Left cardiac atrium (tissue), 4 donors: ENCODE measurements at places on chromosomes 5 and 9.
A peak's percentile ranks its signal among the peaks of the same experiment; 100 is the strongest.

DNA sequence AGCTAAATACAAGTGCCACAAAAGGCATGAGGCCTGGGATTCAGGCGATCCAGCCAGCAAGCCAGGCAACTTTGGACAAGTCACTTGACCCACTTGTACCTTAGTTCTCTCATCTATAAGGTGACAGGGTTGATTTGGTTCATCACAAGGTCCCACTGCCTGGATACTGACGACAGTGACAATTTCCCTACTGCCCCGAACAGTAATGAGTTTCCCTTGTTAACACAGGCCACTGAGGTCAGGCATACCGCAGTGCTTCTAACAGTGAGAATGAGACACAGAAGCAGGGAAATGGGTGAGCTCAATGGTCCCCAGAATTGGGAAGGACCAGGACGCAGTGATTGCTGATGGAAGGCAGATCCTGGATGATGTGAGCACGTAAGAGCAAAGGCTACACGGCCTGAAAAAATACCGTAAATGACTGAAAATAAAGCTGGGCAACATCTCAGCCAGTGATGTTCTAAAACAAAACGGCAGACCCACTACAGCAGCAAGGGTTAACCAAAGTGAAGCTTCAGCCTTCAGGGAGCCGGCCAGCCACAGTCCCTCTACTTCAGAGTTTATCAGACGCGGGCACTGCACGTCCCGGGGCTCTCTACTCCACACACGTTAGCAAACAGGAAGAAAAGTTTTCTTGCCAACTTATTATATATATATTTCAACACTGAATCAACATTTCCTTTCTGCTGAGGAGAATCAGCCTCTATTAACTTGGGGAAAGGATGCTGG is 846 bp downstream of the MGAT1 start:
- DNase-seq, result no peak

DNA sequence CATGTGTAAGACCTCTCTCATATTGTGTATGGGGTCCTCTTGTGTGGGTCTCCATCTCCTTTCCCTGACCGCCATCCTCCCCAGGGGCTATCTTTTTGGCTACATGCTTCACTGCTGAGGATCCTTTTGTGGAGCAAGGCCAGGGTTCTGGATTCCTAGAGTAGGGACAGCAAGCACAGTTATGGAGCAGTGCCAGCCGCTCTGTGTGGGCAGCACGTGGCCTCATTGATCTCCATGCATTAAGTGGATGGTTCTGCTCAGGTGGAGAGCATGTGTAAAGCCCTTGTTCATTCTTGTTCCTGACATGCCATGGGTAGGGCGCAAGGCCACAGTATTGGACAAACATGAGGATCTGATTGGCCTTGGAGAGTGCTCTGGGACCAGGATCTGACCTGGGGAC is 8.9 kb downstream of the PHF2 start:
- DNase-seq, result peak; percentile 7

- no peak for DNase-seq
Measured at GRCh38 chr5:142385194-142385593, 60.4 kb upstream of the SPRY4 start.

DNA sequence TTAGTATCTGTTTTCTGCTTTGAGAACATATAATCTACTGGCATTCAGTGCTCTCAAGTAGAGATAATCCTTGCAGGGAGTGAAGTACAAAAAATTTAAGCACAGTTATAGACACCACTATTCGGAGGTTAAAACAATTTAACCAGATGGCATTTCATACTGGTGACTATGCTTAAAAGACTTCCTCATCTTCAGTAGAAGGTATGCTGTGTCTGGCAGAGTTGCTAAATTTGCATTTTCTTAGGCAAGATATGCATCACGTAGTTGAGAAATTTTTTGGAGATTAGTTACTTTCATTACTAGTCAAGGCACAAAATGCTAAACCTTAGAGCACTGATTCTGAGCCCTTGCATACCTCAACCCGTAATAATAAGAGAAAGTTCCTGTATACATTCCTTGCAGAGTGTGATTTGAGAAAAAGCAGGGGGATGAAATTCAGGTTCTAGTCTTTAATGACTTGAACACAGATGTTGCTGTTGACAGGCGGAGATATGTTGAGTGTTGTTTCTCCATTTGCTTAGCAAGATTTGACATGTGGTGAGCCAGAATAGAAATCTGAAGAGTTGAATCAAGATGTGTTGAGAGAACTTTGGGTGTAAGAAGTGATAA is 70.8 kb upstream of the STARD4 start:
- no peak for DNase-seq

- DNase-seq, result peak; percentile 68
Measured at GRCh38 chr9:110255463-110256379, 586 bp downstream of the TXN start.

DNA sequence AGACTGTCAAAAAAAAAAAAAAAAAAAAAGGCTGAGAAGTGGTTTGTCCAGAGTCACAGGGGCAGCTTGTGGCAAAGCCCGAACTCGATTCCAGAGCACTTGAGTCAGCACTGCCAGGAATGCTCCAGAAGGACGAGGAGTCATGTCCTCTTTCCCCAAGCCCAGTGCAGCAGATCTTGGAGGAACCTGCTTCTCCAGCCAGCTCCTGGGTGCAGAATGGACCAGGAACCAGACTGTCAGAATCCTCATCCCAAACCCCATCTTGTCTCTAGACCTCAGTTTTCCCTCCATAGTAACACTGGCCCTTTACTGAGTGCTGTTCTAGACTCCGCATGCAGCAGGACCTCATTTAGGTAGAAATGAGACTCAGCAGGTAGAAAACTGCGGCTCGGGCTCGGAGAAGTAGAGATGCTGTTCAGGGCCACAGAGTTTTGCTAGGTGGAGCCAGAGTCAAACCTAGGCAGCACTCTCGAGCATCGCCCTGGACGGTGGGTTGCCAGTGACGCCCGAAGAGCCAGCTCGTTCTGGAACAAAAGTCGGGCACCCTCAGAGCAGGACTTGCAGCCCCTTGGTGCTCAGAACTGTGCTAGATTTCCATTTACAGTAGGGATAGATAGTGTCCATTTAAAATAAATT is 15.4 kb downstream of the CD74 start:
- no peak for DNase-seq

GRCh38 chr9:19728101-19728500 is 60.7 kb downstream of the SLC24A2 start:
- no peak for DNase-seq

DNA sequence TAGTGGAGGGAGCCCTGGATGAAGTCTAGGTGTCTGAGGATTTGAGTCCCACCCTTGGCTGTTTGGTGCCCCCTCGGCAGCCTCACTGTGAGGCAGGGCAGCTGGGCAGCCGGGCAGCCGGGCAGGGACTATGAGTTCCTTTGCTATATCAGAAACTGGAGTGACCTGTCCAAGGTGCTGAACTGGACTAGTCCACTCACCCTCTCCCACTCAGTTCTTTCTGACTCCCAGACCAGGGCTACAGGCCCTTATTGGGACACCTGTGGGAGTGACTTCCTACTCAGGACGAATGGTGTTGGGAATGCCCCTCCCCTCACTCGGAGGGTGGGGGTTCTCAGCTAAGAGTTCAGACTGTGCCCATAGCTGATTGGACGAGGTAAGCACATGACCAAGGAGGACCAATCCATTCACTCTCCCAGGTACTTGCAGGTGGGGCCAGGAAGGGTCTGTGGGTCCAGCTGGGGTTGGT is 34.1 kb upstream of the RAPGEF1 start:
- DNase-seq, result peak; percentile 55

- DNase-seq, result no peak
Measured at GRCh38 chr5:5695266-5695665, 272.8 kb downstream of the ICE1 start.

DNA sequence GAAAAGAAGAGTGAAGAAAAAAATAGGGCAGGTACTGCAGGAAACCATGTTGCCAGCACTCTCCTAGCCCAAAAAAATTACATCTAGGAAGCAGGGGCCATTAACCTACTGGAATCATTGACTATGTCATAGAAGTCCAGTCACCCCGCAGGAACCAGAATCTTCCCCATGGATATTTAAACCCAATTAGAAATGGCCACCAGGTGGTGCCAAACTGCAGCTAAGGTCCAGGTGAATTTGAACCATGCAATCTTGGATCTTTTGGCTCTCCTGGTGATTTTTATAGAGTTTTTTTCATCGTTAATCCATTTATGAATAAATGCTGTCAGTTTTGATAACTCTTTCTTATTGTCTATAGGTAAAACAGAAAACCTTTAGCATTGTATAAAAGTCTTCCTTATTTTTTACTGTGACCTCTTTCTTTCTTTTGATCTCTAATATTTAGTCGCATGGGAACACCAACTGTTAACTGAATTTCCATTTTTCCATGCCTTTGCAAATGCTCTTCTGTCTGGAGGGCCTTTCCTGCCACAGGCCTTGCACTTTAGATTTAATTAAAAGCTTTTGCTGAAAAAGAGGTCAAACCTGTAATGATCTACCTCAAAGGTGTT is 147.5 kb upstream of the FGF10 start:
- DNase-seq, result peak; percentile 28

GRCh38 chr5:133780619-133781280 is 168.4 kb upstream of the FSTL4 start:
- DNase-seq, result no peak

DNA sequence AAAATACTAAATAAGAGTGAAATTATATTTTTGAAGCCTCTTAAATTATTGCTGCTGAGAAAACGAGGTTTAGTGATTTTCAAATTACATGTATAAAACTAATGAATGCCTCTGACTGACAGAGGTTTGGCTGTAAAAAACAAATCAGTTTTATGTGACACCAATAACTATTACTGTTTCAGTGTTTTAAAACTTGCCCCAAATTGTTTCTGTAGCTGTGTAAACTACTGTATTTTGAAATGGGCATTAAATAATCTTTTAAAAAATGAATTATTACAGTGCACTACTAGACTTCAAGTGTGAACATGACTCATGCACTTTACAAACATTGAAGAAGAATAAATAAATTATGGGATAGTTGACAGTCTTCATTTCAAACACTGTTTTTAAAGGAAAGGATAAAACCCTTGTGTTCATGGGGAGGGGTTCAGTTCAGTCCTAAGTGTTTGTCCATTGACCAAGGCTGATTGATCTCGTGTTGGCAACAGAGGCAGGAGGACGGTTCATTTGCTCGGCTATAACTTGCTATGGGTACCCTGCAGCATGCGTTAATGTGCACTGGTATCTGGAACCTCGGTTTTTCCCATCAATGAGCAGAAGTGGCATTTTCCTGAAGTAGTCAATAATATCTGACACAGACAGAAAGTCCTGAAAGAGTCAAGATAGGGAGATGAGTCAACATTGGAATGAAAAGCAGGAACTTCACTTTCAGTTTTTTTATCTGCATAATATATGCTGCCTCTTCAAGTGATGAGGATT is 15.6 kb downstream of the C5orf58 start:
- no peak for DNase-seq

- no peak for DNase-seq
Measured at GRCh38 chr5:107616213-107616612, 54.5 kb downstream of the EFNA5 start.

DNA sequence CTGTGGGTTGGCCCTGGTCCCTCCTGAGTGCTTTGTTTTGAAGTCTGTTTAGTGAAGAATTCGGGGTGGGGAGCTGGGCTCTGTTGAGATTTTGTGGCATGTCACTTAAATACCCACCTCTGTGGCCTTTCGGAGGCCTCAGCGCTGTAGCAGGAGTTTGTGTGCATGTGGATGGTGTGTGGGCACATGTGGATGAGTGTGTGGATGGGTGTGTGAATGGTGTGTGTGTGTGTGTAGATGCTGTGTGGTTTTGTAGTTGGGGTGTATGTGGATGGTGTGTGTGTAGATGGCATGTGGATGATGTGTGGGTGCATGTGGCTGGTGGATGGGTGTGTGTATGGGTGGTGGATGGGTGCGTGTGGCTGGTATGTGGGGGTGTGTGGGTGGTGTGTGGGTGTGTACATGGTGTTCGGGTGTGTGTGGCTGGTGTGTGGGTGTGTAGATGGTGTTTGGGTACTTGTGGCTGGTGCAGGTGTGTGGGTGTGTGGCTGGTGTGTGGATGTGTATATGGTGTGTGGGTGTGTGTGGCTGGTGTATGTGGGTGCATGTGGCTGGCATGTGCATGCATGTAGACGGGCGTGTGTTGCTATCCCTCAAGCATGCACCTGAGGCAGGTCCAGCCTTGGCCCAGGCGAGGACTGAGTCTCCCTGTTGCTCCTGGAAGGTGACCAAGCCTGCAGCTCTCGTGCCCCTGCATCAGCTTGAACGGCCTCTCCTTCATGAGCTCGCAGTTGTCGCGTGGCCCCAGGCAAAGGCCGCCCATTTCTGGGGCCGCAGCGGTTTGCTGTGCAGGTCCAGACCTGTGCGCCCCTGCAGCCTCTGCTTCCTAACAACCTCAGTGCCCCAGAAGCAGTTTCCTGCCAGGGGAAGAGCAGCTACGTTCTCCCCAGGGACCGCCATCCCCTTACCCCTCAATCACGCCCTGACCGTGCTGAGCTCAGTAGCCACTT is 54.0 kb upstream of the FCN2 start:
- DNase-seq, result no peak

GRCh38 chr9:125509476-125509875 is 197.5 kb downstream of the MAPKAP1 start:
- DNase-seq, result no peak

GRCh38 chr5:10030219-10030831 is 219.4 kb downstream of the ATPSCKMT start:
- DNase-seq, result no peak

DNA sequence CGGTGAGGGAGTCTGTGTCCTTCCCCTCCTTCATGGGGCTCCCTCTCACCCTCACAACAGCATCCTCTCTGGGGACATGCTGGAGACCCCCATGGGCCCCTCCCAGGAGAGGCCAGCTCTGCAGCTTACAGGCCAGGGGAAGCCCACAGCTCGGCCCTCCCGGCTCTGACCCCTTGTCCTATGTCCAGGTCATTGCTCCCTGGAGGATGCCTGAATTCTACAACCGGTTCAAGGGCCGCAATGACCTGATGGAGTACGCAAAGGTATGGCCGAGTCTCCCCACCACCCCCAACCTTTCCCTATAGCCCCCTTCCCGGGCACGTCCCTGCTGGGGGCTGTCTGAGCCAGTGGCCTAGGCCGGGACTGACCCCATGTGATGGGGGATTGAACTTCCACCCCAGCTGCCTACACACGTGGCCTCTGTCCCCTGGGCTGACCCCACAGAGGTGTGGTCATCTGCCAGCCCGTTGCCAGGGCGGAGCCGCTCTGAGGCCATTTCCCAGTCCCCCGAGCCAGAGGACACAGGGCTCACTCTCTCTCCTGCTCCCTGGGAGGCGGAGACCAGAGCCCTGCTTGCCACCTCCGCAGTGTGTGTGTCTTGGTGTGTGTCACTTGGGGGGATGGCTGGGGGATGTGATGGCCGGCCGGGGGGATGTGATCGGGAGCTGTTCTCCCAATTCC is 21.9 kb downstream of the ASS1 start:
- no peak for DNase-seq
